ENCODE measurements at places on chromosomes 6 and 20. TPM values are rescaled to one million over a fixed set of nuclear protein-coding genes. Genes with fewer than 3 reads are reported as not detected.

Gene MRAP2
- total RNA-seq: not detected

Gene STX11
- 2.6 TPM for total RNA-seq

Gene RAET1G
- total RNA-seq: 1.3 TPM

Gene SLC26A8
- total RNA-seq: not detected

Gene IFNGR1
- total RNA-seq: 29.9 TPM

Gene KIF25
- 0.14 TPM for total RNA-seq

Gene ADGB
- total RNA-seq: not detected

Gene TNFAIP3
- 19.0 TPM for total RNA-seq

Gene KCNB1
- total RNA-seq: under 0.01 TPM

Gene XPO5
- 46.8 TPM for total RNA-seq

Gene ECT2L
- total RNA-seq: not detected

Gene CYP39A1
- total RNA-seq: 0.22 TPM

Gene ZSCAN16
- 2.2 TPM for total RNA-seq

Gene IL17A
- total RNA-seq: not detected

Gene TBC1D32
- 19.6 TPM for total RNA-seq

Gene TTK
- 54.8 TPM for total RNA-seq

Gene FLRT3
- 4.4 TPM for total RNA-seq

Gene ANKRD6
- total RNA-seq: 0.22 TPM

Gene ABHD16B
- total RNA-seq: not detected

Gene NHLRC1
- total RNA-seq: 2.0 TPM

Gene HSF2
- total RNA-seq: 14.7 TPM

Gene C2
- 14.2 TPM for total RNA-seq
